ENCODE measurements at places on chromosomes 7 and 10.

DNA sequence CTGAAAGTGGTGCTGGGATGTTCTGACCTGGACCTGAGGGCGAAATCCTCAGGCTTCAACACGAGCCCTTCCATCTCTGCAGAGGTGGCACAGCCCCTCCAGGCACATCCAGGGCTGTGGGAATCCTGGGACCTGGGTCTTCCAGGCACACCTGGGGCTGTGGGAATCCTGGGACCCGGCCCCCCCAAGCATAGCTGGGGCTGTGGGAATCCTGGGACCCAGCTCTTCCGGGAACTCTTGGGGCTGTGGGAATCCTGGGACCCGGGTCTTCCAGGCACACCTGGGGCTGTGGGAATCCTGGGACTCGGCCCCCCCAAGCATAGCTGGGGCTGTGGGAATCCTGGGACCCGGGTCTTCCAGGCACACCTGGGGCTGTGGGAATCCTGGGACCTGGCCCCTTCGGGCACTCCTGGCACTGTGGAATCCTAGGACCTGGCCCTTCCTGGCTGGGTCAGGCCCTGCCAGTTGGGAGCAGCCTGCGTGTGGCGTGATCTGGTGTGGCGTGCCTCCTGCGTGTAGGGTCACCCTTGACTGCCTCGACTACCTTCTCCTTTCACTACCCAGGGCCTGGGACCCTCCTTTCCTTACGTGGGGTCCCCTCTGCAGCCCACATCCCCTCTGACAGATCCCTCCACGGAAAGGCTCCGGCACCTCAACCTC, 124.0 kb downstream of the WDR37 start:
- DNase-seq = no peak

- DNase-seq = no peak
These were observed 99.4 kb downstream of the MTPN start for GRCh38 chr7:135877805-135878204.

DNA sequence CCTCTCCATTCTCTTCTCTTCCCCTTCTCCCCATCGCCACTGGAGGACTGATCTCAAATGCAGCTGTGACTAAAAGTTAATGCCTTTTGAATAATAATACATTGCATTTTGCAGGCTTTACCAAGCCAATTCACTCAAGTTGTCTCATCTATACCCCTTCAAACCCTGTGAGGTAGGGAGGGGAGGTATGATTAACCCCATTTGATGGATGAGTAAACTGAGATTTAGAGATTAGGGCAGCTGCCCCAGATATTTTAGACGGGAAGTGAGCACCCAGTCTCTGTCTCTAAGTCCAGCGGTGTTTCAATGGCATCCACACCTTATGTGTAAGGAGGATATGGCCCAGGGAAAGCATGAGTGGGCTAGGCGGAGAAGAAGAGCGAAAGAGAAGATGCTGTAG, 1.1 kb downstream of the CPA5 start:
- no peak for DNase-seq

DNA sequence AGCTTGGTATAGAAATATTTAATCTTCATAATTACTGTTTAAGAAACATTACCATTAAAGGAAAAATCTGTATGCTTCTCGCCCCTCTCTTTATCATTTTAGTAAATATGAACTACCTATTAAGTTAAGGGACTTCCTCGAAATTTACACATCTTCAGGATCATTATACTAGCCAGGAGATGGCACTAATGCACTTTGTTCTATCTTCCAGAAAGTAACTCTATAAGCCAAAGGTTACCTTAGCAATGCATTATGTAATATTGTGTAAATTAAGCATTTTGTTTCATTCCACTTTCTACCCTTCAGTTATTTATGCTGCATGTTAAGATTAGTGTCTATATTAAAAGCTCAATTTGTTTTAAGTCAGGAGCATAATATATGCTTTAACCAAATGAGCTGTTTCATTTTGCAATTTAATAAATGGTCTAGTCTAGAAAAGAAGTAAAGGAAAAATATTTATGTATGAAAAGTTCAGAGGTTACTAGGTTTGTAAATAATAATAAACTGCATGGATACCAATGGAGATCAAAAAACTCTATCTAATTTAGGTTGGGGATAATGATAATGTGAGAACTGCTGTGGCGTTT, 128.5 kb downstream of the ANKRD7 start:
- no peak for DNase-seq

DNA sequence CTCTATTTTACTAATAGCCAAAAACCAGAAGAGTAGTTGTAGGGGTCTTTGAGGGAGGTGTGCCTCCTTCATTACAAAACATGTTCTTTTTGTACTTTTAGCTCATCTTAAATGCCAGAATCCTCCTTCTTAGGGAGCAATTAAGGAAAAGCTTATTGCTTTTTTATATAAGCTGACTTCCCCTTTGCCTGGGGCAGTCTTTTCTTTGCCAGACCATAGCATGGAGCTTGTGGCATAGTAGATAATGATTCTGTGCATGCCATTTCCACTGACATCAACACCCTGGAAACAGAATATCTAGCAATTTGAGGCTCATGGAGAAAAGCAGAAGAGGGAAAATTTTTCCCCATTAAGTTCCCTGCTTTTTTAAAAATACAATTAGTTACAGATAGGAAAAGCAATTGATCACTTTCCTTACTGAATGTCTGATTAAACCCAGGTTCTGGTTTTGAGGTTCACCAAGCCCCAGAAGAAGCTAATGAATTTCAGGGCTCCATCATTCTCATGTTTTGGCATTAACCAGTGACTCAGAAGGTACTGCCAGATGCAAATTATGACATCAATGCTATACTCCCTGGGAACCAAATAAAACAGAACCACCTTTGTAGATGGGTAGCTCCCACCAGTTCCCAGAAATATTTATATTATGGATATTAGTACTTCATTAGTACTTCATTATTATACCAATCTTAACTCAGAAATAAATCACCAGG, 410.6 kb downstream of the KCNMA1 start:
- DNase-seq = no peak

- no peak for DNase-seq
These were observed 54.5 kb upstream of the OPALIN start for GRCh38 chr10:96413151-96413787.

DNA sequence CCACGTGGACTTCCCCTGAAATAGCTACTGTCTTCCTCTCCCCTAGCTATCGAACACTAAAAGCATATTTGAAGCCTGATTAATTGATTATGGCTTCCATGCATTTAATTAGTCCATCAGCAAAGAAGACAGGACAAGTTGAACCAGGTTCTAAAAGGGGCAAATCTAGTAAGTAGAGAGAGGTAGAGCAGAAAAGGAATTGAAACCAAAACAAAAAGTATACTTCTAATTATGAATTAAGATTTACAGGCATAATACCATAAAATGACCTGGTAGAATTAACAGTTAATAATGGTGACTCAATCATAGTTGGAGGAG, 393 bp upstream of the DNAJC1 start:
- DNase-seq = no peak

DNA sequence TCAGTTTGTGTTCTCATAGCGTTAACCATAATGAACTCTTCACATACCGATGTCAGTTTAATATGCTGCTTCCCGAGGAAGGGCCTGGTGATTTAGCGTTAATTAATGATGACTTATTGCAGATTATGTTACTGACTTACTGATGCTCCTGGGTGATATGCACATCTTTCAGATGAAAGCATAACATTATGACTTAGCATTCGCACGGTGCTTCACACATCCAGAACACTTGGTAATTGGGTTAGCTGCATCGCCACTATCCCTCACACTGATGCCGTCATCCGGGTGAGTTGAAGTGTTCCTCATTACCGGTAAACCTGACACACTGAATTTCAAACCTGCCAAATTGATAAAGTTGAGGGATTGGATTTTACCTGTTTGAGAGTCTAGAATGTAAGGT, 239.0 kb upstream of the PODXL start:
- DNase-seq = no peak

DNA sequence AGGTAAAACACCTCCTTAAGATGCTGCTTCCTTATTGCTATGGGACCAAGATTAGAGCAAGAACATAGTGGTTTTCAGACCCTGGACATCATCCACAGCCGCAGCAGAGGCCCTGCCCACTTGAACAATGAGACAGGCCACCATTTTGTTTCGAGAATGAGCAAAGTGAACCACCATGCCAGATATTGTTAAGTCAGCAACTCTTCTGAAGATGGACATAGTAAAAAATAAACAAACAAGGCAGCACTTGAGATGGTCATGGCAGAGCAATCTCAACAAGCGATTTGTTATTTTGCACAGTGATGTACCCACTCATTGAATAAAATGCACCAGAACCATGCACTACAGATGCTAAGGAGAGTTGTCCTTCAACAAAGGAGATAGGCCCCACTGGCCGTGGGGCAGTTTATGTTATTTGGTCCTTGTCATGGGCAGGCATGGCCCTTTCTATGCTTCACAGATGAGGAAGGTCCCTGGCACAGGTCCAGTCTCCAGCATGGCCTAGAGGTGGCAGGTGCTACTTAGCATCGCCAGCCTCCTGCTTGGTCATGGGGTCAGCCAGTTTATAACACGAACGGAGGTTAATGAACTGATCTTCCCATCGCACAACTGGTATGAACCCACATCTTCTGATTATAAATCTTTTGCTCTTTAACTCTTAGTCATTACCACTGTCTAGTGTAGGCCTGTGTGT, 44.1 kb downstream of the IKZF1 start:
- no peak for DNase-seq

DNA sequence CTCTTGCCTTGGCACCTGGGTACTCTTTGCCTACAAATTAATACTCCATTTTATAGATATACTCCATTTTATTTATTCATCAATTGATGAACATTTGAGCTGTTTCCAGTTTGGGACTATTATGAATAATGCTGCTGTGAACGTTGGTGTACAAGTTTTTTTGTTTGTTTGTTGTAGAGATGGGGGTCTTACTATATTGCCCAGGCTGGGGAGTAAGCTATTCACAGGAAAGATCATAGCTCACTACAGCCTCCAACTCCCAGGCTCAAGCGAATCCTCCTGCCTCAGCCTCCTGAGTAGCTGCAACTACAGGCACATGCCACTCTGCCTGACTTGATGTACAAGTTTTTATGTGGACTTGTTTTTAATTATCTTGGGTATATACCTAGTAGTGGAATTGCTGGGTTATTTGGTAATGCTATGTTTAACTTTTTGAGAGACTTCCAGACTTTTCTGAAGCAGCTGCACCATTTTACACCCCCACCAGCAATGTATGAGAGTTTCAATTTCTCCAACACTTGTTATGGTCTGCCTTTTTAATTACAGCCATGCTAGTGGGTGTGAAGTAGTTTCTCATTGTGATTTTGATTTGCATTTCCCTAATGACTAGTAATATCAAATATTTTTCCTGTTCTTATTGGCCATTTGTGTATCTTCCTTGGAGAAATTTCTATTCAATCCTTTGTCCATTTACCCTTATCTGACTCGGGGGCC, 15.9 kb downstream of the WBP1L start:
- no peak for DNase-seq

DNA sequence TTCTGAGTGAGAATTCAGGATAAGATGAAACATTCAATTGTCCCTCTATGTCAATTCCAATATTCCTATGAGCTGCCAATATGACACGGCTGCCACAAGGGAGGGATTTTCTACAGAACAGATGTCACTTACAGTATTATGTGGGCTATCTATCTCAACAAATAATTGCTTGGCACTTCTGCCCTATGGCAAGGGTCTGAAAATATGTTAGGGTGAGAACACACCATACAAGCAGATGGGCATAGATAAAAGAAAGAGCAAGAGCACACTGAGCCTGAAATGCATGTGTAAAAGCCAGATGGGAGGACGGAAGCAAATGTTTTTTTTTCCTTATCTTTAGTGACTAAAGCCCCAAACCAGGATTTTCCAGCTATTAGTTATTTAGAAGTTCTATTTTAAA, 70.1 kb upstream of the TFEC start:
- no peak for DNase-seq

- no peak for DNase-seq
These were observed 274.7 kb downstream of the HDAC9 start for GRCh38 chr7:18770154-18770811.

GRCh38 chr10:11789956-11790355, 33.2 kb upstream of the PROSER2 start:
- no peak for DNase-seq

- DNase-seq = no peak
These were observed 18.4 kb upstream of the AKR1C1 start for GRCh38 chr10:4944841-4945240.

- no peak for DNase-seq
These were observed 61.8 kb upstream of the C10orf90 start for GRCh38 chr10:126732308-126732707.

DNA sequence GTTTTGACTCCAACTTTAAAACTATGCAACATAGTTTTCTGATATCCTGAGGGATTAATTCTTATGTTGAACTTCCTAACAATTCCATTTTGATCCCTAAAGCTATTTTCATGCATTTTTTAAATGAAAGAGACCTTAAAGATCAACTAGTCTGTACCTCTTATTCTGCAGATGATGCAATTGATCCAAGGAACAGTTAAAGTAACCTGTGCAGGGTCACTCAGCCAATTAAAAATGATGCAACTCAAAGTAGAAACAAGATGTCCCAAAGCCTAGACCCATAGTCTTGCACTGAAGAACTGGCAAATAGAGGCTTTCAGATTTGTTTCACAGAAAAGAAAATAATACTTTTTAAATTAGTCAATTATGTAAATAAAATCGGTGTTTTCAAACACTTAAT, 86.3 kb downstream of the IMMP2L start:
- DNase-seq = no peak

DNA sequence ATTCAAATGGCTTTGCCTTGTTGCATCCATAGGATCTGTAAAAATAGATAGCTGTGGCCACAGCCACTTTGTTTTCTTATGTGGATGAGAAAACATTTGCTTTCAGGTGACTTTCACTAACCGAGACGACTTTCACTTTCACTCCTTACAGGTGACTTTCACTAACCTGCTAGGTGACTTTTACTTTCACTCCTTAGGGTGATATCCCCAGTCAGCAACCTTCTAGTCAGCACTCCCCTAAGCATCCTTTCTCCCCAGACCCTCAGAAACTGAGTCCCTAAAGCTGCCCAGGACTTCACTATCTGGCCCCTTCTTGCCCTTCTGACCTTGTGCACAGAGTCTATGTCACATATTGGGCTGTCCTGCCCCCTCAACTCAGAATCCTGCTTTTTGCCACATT, 177.5 kb downstream of the RELN start:
- no peak for DNase-seq

DNA sequence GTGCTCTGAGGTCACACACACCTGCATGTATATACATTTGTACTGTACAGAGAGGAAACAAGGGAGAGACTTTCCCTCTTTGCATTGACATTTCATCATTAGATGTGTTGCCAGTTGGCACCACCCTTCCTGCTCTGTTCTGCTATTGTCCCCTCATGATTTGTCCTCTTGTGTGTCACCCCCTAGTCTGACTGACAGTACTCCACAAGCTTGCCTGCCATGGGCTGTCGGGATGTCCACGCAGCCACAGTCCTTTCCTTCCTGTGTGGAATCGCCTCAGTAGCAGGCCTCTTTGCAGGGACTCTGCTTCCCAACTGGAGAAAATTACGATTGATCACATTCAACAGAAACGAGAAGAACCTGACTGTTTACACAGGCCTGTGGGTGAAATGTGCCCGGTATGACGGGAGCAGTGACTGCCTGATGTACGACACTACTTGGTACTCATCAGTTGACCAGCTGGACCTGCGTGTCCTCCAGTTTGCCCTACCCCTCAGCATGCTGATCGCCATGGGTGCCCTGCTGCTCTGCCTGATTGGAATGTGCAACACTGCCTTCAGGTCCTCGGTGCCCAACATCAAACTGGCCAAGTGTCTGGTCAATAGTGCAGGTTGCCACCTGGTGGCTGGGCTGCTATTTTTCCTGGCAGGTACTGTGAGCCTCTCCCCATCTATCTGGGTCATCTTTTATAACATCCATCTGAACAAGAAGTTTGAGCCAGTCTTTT, 9.4 kb downstream of the CLDN12 start:
- DNase-seq = no peak

- no peak for DNase-seq
These were observed 42.7 kb downstream of the SPDYE5 start for GRCh38 chr7:75534727-75535307.

Data from naive thymus-derived CD4-positive, alpha-beta T cell (primary cell).